Heart right ventricle (tissue), 16 donors: ENCODE measurements at places on chromosomes 2 and 18. TPM values are rescaled to one million over a fixed set of nuclear protein-coding genes. Genes with fewer than 3 reads are reported as not detected.

- DNase-seq, result no peak
Measured at GRCh38 chr18:6406075-6406909, 8.4 kb downstream of the L3MBTL4 start.

DNA sequence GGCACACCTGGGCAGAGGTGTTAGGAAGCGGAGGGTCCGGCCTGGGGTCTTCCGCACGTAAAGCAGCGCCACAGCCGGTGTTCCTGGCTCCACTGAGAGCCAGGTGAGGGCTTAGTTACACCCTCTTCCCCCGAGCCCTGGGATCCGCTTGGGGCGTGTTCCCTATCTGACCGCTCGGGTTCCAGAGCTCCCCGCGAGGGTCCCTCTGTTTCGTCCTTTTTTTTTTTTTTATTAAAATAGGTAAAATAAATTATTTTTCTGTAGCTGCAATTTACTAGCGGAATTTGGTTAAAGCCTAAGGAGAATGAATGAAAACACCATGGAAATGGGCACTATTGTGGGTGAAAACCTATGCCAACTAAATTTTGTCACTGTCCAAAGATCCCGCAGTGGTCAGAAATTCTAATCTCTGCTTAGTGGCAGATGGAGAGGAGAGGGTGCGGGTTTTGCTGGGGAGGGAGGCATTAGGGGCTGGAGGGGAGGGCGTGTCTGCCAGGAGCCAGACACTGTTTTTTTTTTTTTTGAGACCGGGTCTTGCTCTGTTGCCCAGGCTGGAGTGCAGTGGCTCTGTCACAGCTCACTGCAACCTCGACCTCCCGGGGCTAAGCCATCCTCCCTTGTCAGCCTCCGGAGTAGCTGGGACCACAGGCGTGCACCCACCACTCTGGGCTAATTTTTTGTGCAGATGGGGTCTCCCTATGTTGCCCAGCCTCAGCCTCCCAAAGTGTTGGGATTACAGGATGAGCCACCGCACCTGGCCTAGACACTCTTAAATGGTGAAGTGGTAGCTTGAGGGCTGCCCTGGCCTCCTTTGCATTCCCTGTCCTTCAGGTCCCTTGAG is 834 bp downstream of the PDCL3 start:
- DNase-seq, result no peak

- no peak for DNase-seq
Measured at GRCh38 chr2:144383571-144384100, 136.3 kb downstream of the ZEB2 start.

GRCh38 chr2:675982-676646 is 1.1 kb downstream of the TMEM18 start:
- DNase-seq, result peak; percentile 23

Gene PTPRN
- 0.31 TPM for total RNA-seq

Gene RNF152
- 11.6 TPM for total RNA-seq
